ENCODE measurements at places on chromosomes 1 and 21.

GRCh38 chr1:17393230-17393629, 21.2 kb downstream of the PADI6 start:
- DNase-seq = no peak

GRCh38 chr21:45578176-45578801, 36.0 kb upstream of the SLC19A1 start:
- no peak for DNase-seq

DNA sequence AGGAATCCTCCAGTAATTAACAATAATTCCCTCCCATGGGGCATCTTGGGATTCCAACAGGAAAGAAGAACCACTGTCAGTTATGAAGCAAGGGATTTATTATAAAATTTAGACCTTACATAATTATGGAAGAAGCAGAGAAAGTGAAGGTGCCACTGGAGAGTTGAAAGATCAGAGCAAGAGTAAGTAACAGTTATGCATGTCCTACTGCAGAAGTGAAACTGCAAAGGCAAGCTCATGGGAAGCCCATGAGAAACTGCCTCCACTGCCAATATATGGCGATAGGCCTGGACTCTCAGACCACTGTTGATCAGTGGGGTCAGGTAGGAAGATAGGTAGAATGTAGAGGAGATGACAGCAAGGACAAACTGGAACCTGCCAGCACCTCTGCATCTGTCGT, 123.6 kb upstream of the ZNF648 start:
- DNase-seq = no peak

GRCh38 chr1:213688655-213689054, 299.1 kb upstream of the PROX1 start:
- no peak for DNase-seq

DNA sequence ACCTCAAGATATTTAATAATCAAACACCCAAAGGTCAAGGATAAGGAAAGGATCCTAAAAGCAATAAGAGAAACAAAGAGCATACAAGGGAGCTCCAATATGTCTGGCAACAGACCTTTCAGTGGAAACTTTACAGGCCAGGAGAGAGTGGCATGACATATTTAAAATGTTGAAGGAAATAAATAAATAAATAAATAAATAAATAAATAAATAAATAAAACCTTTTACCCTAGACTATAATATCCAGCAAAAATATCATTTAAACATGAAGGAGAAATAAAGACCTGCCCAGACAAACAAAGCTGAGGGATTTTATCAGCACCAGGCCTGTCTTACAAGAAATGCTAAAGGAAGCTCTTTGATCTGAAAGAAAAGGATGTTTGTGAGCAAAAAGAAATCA, 367.8 kb upstream of the PBX1 start:
- no peak for DNase-seq

- DNase-seq = no peak
Measured at GRCh38 chr21:43585514-43585913, 73.8 kb downstream of the HSF2BP start.

- no peak for DNase-seq
Measured at GRCh38 chr1:245748240-245748639, 593.5 kb downstream of the KIF26B start.

GRCh38 chr1:26694638-26695355, 1.0 kb upstream of the ARID1A start:
- DNase-seq = no peak

DNA sequence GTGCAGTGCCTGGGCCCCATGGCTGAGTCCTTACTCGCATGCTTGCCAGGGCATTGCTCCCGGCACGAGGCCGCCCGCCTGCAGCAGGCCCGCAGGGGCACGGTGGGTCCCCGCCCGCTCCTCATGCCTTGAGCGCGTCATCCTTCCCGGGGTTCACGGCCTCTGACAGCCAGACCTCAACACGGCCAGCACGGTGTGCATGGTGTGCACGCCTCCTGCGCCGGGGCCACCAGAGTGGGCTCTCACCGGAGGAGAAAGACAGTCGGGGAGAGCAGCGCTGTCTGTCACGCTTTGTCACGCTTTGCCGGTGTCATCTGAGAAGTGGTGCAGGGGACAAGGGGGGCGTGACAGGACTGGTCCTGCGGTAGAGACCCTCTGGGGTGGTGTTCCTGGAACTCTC, 11.9 kb upstream of the COL18A1 start:
- DNase-seq = no peak

DNA sequence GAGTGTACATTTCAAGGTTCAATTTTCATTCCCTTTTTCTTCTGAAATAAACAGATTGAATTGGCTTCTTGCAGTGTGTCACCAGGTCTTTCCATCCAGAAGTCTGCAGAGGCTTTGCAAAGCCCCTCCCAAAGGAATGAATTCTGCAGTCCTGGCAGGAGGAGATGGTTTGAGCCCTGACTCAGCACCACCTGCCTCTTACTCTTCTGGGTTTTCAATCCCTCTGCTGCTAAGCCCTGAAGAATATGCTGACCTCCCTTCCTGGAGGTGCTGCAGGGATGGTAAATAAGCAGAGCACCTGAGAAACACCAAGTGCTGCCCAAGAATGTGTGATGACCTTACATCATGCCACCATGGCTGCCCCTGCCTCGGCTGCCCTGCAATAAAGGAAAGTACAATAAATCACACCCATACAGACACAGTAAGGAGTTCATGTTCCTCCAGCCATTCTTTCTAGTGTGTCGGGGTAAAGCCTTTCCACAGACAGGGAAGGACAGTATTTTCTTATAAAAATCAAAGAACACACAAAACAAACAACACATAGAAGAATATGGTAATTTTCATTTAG, 209.2 kb downstream of the ZNF326 start:
- no peak for DNase-seq

- no peak for DNase-seq
Measured at GRCh38 chr1:160724465-160725242, 13.0 kb upstream of the CD48 start.

DNA sequence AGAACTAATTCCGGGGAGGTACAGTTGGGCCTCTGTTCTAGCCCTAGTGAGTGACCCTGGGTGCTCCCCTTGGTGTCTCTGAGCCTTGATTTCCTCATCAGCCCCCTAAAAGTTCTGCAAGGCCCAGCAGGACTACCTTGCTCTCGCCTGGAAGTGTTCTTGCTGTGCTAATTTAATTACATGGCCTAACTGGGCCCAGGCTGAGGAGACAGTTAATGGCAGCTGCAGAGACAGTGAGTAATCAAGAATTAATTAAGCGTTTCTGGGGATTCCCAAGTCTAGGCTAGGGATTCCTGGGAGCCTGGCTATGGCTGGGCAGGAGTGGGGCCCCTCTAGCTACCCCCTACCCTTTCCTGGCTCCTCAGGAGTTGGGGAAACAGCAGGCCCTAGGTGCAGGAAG, 24.7 kb upstream of the DMBX1 start:
- no peak for DNase-seq

DNA sequence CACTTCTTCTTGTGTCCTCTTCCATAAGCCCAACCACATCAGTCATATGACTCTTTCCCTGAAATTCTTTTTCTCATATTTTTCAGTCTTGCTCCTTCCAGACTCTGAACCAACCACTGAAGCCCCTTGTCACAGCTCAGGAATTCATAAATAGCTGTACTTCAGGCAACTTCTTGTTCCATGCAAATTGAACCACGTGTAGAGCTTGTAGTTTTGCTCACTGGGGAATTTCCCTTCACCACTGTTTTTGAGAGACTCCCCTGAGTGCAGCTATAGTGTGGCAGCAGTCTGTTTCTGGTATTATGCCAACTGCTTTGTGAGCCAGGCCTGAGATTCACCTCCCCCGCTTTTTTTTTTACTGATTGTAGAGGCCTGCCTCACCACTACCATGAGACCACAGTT, 150.3 kb upstream of the SPAG17 start:
- no peak for DNase-seq

DNA sequence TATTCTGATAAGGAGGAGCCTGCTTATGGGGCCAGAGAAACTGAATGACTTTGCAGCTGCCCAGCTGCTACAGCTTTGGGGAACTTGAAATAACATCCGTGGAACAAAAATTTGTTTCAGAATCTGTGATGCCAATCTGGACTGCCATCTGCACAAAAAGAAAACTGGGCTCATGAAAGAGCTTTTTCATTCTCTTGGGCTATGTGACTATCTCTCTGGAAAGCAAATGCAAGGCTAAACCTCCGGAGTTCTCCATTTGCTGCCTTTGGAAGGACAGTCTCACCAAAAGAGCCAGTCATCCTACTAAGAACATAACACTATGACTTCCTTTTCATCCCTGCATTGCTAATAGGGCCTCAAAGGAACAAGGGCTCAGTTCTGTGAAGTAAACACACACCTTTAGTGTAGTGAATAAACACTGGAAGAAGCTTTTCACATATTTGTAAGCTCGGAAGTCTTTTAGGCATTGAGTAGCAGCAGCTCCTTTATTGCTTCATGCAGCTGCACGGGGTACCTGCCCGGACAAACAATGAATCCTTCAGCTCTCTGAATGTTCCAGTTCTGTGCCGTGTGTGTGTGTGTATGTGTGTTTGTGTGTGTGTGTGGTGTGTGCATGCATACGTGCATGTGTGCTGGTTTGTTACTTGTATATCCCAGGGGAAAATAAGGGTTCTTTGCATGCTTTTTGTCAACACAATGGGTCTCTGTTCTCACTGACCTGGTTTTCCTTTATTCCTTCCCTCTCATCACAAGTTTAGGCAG, 255.5 kb upstream of the SGIP1 start:
- no peak for DNase-seq

DNA sequence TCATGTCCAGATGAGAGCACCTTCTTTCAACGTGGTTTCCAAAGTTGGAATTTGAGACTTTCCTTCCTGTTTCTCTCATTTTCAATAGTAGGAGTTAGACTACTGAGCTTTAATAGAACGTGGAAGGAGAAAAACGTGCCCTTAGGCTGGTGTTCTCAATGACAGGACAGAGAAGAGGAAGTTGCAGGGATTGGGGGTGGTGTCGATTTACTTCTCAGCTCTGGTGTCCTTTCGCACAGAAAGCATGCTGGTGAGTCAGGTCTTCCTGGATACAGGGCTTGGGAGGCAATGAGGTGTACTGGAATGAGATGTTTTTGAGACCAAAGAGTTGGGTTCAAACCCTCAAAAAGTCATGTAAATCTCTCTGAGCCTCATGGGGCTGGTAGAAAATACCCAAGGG, 67.1 kb downstream of the HIVEP3 start:
- DNase-seq = no peak

GRCh38 chr1:1332031-1332755, 1.1 kb downstream of the TAS1R3 start:
- DNase-seq = no peak

DNA sequence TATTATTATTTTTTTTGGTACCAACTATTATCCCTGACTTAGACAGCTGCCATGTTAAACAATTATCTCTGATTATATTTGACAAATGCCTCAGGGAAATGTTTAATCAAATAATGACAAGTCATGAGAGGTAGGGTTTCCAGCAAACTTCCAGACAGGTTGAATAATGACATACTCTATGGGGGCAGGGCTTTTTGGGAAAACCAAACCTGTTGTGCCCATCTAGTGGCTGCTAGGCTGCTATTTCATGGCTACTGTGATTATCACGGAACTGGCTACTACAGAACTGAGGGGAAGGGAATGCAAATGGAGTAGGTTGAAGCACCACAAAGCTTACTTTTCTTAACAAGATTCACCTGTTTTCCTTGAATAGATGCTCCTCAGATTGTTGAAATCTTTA, 77.6 kb downstream of the DUSP10 start:
- DNase-seq = no peak

DNA sequence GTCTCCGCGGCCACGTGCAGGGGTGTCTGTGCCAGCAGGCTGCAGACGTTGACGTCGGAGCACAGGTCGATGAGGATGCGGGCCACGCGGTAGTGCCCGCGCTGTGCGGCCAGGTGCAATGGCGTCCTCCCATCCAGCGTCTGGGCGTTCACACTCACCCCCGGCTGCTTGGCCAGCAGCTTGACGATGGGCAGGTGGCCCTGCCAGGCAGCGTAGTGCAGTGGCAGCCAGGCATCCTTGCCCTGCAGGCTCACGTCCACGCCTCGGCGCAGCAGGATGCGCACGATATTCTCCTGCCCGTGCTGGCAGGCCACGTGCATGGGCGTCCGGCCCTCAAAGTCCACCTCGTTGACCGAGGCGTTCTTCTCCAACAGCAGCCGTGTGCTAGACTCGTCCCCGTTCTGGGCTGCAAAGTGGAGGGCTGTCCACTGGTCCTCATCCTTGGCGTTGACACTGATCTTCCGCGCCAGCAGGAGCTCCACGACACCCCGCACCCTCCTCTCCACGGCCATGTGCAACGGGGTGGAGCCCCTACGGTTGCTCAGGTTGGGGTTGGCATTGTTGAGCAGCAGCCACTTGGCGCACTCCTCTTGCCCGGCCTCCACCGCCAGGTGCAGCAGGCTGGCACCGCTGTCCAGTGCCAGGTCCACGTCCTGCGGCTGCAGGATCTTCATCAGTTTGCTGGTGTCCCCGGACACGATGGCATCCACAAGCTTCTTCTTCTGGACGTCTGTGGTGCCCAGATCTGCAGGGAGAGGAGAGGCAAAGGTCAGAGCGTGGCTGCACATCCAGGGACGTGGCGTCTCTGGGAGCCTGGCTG, 25.4 kb downstream of the RIPK4 start:
- no peak for DNase-seq

- no peak for DNase-seq
Measured at GRCh38 chr21:29053011-29053553, 20.4 kb downstream of the CCT8 start.
